Stimulated activated CD4-positive, alpha-beta T cell treated with anti-CD3 and anti-CD28 coated beads, Interleukin-15, amount 100 ng/mL, for 1 hour (primary cell): ENCODE measurements at places on chromosomes 5 and 9.

DNA sequence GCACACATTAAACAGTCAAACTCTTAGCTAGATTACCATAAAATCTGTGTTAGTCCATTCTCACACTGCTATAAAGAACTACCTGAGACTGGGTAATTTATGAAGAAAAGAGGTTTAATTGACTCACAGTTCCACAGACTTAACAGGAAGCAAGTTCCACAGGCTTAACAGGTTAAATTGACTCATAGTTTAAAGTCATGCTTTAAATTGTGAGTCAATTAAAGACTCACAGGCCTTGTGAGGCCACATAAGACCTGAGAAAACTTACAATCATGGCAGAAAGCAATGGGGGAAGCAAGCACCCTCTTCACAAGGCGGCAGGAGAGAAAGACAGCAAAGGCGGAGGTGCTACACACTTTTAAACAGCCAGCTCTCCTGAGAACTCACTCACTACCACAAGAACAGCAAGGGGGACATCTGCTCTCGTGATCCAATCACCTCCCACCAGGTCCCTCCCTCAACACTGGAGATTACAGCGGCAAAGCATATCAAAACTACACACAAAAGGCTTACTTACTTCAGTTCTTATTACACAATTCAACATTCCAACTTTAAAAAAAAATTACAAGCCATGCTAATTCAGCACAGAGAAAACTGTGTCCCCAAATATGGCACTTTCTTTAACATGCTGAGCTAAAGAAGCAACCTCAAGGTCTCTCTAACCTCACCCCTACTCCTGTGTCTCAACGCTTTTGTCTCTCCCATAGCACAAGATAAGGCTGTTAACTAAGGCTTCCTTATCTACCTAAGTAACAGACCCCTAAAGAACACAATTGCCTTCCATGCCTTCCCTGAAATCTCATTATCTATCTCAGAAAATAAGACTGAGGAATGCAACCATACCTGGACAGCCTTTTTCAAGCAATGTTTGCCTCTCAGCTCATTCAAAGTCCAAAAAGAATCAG is 805.1 kb downstream of the NR2F1-AS1 start:
- no peak for DNase-seq

DNA sequence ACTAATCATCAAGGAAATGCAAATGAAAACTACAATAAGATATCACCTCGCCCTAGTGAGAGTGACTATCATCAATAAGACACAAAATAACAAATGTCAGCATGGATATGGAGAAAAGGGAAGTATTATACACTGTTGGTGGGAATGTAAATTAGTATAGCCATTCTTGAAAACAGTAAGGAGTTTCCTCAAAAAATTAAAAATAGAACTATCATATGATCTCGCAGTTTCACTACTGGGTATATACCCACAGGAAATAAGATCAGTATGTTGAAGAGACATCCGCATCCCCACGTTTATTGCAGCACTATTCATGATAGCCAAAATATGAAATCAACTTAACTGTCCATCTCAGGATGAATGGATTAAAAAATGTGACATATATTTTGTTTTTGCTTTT is 31.6 kb upstream of the STK32A start:
- no peak for DNase-seq

GRCh38 chr9:90342607-90343006 is 300.0 kb downstream of the DIRAS2 start:
- DNase-seq = no peak

GRCh38 chr5:95083606-95084005 is 201.3 kb downstream of the MCTP1 start:
- DNase-seq = no peak

GRCh38 chr9:133803028-133803585 is 65.0 kb upstream of the SARDH start:
- DNase-seq = no peak

- DNase-seq = no peak
These were observed 113.1 kb downstream of the DNAH5 start for GRCh38 chr5:13831351-13831750.

GRCh38 chr5:120504057-120504456 is 40.0 kb downstream of the PRR16 start:
- no peak for DNase-seq

GRCh38 chr5:4868140-4868735 is 271.9 kb upstream of the ADAMTS16 start:
- DNase-seq = no peak

DNA sequence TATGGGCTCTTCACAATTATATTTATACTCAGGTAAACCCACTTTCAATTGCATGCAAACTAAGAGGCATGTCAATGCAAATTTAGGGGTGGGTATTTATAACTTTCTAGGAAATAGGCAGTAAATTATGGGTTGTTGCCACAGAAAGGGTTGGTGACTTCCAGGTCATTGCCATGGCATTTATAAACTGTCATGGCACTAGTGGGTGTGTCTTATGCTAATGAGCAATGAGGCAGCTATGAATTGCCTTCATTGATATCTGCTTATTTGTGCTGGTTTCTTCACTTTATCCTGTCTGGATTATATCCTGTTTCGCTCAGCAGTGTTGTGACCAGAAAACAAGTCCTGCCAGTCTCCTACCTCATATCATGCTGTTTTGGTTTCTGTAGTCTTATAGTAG is 597.3 kb upstream of the DAB2 start:
- DNase-seq = no peak

DNA sequence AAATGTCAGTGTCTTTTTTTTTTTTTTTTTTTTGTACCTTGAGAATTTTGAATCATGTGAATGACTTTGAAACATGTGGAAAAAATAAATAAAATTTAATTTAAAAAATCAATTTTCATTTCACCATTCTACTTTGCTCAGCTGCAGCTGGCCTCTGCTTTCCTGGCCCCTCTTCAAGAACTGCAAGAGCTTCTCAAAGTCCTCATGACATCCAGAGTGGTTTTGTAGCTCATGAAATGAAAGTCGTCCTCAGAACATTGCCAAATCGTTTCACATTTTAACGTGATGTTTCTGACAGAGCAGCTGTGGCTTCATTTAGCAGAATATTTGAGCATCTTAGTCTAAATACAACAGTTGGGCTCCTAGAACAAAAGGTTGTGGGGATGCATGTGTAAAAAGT is 47.9 kb upstream of the TMEM215 start:
- DNase-seq = no peak

DNA sequence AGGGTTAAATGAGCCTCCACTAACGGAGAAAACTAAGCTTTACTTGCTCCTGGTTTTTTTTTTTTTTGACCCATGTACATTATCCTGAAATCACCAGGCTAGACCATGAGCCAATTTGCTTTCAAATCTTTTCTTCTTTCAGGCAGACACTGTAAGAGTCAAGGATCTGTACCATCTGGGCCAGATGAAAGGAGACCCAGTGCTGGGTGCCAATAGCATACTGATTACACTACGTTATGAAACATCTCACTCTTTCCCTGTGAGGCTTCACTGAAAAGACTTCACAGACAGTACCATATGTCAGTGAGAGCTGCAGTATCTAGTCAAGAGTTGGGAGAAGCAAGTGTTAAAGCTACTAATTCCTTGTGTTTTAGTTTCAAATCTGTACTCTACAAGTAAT is 161.2 kb upstream of the PTPRD start:
- DNase-seq = no peak

- no peak for DNase-seq
These were observed 47.9 kb upstream of the SMAD5 start for GRCh38 chr5:136084698-136085097.
